Smooth muscle cell of the umbilical artery (primary cell): ENCODE measurements at places on chromosomes 5 and 9. TPM values are rescaled to one million over a fixed set of nuclear protein-coding genes. Genes with fewer than 3 reads are reported as not detected.

The CKMT2 gene
- total RNA-seq = 3.3 and 3.6 TPM in 2 replicates

The BTNL9 gene
- total RNA-seq = not detected in 2 replicates

The UBE2B gene
- 18.1 and 41.4 TPM in 2 replicates for total RNA-seq

The ENC1 gene
- 217 and 309 TPM in 2 replicates for total RNA-seq

The OR1K1 gene
- total RNA-seq = not detected in 2 replicates

The CDC14B gene
- 15.5 and 18.4 TPM in 2 replicates for total RNA-seq

The SLC25A2 gene
- total RNA-seq = 0.28 and 0.30 TPM in 2 replicates

The NUTM2G gene
- not detected in 2 replicates for total RNA-seq
